ENCODE measurements at places on chromosomes 12 and 14.

DNA sequence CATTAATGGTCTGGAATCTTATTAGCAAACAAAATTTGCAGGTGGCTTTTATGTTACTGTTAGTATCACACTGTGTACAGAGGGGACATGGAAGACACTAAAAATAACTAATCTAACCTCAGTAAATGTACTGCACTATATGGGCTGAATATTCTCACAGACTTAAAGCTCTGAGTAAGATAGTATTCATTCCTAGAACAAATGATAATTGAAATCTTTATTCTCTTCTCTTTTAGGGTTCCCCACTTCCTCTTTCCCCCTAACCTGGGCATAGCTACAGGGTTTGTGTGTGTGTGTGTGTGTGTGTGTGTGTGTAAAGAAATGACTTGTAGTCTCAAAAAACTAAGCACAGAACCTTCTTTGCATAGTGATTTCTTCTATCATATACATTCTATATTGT lies 21.4 kb upstream of the HECTD1 start:
- no peak for DNase-seq

DNA sequence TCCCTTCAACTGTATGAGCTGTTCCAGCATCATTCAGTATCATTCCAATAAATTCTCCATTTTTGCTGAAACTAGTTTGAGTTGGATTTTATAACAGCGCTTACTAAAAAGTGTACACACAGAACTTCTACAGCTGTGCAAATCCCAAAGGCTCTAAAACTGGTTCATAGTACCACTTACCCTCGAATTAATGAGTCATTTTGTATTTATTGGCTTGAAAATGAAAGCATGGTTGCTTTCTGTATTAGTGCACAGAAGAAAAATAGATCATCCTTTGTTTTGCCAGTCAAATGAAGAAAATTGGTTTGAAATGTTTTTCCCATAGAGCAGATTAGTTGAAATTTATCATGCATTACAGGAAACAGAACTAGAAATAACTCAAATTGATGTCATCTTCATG lies 268.3 kb upstream of the CPNE8 start:
- DNase-seq: no peak

DNA sequence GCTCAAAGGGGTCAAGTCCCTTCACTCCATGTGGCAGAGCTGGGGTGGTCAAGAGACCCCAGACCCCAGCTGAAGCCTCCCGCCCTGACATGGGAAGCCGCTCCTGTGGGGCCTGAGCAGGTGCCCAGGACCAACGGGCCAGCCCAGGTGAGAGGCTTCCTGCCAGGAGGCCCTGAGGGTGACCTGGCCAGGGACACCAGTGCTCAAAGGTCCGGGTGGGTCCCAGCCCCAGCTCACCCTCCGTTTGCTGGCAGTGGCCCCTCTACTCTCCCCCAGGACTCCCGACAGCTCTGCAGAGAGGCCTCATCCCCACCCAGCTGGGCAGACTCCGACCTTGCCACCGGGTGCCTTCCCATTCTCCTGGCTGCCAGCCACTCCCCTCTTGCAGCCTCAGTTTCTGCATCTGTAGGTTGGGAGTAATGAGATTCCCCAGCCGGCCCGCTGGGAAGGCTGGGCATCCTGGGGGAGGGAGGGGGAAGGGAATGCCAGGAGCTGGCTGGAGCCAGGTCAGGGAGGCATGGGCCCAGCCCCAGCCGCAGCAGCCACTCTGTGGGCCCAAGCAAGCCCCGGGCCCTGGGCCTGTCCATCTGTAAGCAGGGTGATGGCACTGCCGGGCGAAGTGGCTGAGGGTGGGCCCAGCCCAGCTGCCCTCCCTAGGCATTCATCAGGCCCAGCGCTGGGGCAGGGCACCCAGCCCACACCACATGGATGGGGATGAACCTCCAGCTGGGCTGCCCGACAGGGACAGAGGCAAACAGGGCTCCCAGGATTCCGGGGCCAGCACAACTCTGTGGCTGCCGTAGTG lies 10.3 kb upstream of the INF2 start:
- no peak for DNase-seq

DNA sequence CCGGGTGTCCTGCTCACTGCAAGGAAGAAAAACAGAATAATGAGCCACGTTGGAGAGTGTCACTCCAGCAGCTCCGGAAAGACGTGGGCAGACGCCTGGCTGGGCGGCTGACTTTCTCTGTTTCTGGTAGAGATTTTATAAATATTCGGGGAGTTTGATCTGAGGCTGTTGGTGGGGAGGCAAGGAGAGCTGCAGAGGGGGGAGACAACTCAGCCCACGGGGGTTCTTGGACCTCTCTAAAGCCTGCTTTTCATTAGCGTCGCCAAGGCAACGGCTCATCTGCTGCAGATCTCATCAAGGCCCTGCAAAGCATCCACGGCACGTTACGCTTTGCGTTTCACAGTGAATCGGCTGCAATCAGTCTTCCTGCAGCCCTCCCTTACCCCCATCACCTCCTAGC lies 207.2 kb downstream of the ZFP36L1 start:
- DNase-seq: no peak

DNA sequence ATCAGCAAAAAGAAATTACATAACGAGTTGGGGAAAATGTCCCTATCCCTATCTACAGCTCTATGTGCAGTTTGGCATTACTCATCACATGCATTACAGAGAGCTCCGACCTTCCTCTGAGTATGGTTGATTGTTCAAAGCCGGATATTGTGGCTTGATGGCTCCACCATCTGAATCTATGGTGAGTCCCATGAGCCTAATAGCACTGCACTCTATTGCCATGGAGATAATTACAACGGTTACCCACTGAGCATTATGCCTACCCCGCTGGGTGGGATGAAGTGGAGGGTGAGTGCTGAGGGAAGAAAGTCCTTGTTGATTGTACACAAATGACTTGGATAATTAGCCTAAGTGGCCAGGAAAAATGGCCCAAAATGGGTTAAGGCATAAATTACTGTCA lies 800.5 kb downstream of the NRXN3 start:
- no peak for DNase-seq

DNA sequence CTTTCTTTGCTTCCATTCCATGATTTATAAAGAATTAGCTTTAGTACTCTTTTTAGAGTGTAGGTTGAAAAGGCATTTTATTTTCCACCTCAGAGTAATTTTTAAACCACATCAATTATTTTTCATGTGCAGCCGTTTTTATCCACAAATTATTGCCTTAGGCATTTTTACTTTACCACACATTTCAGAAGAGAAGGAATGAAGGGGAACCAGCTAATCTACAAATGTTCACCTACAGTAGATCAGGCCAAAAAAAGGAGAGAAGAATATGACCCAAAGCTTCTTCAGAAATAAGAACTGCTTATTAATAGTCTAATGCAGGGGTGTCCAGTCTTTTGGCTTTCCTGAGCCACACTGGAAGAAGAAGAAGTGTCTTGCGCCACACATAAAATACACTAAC lies 19.8 kb upstream of the NTN4 start:
- DNase-seq: no peak

- DNase-seq: no peak
Observed at GRCh38 chr14:98966016-98966415, 306.0 kb downstream of the BCL11B start.

DNA sequence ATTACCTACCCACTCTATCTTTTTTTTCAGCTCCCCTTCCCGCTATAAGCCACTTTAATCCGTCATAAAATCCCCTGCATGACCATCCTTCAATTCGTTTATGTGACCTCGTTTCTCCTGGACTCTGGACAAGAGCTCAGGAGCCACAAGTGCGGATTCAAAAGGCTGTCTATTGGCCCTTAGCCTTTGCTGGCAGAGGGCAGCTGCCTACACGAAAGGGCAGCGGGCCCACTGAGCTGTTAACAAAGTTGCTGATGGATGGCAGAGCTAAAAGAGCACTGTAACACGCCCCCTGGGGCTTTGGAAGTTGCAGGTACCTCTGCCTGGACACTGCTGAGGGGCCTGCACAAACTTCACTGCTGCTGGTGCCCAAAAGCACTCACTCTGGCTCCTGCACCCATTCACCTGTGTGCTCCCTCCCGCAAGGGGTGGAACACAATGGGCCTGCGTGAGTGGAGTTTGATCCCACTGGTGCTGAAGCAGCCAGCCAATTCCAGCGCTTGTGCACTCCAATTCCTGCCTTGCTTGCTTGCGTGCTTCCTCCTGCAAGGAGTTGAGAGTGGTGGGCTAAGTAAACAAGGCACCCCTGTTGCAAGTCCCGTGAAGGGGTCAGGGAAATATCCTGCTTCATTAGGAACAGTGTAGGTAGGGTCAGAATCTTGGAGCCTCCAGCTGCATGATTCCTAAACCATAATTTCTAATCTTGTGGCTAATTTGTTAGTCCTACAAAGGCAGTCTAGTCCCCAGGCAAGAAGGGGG lies 10.6 kb upstream of the DRAM1 start:
- DNase-seq: no peak

DNA sequence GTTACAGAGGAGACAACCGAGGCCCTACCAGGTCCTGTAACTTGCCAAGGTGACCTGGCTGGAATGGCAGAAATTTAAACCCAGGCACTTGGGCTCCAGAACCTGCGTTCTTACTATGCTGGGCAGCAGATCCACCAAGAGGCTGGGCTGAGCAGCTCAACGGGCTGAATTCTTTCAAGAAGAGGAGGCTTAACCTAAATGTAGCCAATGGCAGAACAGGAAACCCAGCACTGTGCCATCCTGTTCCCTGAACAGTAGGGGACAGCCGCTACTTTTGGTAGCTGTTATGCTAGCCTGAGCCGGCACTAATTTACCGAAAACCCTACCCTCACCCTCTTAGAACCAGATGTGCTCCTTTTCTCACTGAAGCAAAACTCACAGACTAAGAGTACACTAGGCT lies 86.1 kb downstream of the ACTN1 start:
- no peak for DNase-seq

DNA sequence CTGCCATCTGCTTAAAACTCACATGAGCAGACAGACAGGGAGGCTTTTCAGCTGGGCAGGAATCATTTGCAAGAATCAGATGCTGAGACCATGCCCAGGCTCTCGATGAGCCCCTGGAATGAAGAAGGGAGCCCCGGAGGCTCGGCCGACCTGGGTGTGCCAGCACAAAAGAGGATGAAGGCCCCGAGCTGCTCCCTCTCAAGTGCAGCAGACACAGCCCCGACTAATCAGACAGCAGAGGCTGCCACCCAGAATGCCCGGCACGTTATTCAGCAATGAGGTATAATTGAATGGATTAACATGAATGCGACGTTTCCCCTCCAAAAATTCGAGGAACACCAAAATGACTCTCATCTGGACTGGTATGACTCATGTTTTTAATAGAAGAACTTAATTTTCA lies 58.9 kb downstream of the BCL11B start:
- no peak for DNase-seq

GRCh38 chr12:96327346-96327745 lies 72.9 kb downstream of the CDK17 start:
- no peak for DNase-seq

- no peak for DNase-seq
Observed at GRCh38 chr12:4943067-4943937, 33.6 kb downstream of the KCNA1 start.

GRCh38 chr12:24356240-24356804 lies 406.9 kb upstream of the SOX5 start:
- DNase-seq: no peak

DNA sequence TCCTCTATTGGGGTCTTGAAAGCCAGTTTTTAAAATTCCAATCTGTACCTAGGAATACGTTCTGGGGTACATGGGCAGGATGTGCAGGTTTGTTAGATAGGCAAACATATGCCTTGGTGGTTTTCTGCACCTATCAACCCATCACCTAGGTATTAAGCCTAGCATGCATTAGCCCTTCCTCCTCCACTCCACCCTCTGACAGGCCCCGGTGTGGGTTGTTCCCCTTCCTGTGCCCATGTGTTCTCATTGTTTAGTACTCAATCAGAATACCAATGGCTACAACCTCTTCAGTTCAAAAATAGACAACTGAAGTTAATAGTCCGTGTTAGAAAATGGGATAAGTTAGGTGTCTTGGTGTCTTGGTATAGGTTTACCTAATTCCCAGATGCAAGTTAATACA lies 3.4 kb downstream of the NTS start:
- no peak for DNase-seq

GRCh38 chr12:71682466-71682865 lies 3.4 kb upstream of the TMEM19 start:
- DNase-seq: no peak

- no peak for DNase-seq
Observed at GRCh38 chr12:113291586-113291985, 43.3 kb downstream of the SLC8B1 start.

- no peak for DNase-seq
Observed at GRCh38 chr12:115455268-115455681, 771.3 kb upstream of the TBX3 start.

GRCh38 chr14:84937016-84937415 lies 592.9 kb upstream of the FLRT2 start:
- no peak for DNase-seq

GRCh38 chr14:70094106-70094505 lies 94.6 kb downstream of the SLC8A3 start:
- no peak for DNase-seq

DNA sequence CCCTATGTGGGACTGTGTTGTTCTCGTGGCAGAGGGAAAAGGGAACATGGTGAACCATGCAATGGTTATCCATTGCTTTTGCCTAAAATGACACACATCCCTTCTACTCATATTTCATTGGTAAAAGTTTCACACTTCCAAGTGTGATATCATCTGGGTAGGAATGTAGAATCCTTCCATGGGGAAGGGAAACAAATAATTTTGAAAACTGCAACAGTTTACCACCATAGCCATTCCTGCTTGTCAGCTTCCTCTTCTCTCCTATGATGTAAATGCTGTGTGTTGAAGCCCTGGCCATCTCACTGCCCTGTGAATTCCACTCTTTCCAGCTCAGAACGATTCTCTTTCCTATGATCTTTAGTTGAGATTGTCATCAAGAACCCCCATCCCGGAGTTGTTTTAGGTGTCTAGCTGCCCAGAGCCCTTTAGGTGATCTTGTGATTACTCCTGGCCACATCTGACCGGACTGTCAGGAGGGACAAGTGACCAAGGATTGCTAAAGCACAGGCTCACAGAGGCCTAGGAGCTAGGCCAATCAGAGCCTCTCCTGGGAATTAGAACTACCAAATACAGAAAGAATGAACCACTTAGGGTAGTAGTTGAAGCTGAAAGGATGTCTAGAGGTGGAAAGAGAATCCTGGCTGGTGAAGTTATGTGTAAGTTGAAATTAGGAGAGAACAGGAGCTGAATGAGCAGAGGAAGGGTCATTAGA lies 84.6 kb downstream of the VCPKMT start:
- DNase-seq: no peak

GRCh38 chr14:55638665-55639064 lies 58.7 kb downstream of the KTN1 start:
- no peak for DNase-seq

DNA sequence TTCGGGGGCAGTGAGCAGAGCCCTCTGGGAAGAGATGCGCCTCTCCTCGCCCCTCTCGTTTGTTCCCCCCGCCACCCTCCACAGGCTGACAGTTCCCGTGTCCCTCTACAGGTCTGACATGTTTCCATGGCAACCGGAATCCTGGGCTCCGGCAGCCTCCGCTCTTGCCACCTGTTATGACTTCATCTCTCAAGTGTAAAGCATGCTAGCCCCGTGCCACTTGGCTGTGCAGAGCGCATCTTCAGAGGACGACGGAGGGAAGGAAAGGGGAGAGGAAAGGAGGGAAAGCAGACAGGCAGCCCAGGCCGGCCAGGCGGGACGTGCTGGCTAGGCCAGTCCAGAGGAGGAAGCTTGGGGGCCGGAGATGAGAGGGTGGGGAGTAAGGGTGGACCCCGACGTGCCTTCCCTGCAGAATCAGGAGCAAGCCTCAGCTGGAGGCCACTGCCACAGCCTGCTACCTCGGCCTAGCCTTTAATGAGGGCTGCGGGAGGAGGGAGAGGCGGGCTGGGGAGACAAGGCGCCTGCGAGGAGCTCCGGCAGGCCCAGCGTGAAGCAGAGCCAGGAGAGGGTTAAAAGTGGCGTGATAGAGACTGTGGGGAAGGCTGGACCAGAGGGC lies 214.3 kb downstream of the DPF3 start:
- no peak for DNase-seq

GRCh38 chr14:34711796-34712712 lies 2.3 kb downstream of the CFL2 start:
- DNase-seq: no peak

Measured in activated T-helper 1 cell treated with anti-CD3 and anti-CD28 coated beads, Interleukin-2, amount 50 U/mL, for 16 hours (primary cell).